ENCODE measurements at places on chromosomes 7 and 10. TPM values are rescaled to one million over a fixed set of nuclear protein-coding genes. Genes with fewer than 3 reads are reported as not detected.

The RPA3 gene
- total RNA-seq = 20.7 TPM

The PRKG1 gene
- 52.7 TPM for total RNA-seq

The OR9A2 gene
- total RNA-seq = not detected

The AMPH gene
- 9.4 TPM for total RNA-seq

The SLC18A3 gene
- 21.5 TPM for total RNA-seq

The CPED1 gene
- not detected for total RNA-seq

The TNPO3 gene
- total RNA-seq = 53.8 TPM

The GNGT1 gene
- total RNA-seq = not detected

The CCDC146 gene
- 3.7 TPM for total RNA-seq

The PTEN gene
- 61.2 TPM for total RNA-seq

The LFNG gene
- 75.5 TPM for total RNA-seq

Data from glutamatergic neuron (in vitro differentiated cells).